ENCODE measurements at places on chromosomes 5 and 9.

GRCh38 chr9:14383773-14384172 is 69.8 kb upstream of the NFIB start:
- no peak for DNase-seq

GRCh38 chr9:110050925-110051355 is 157.0 kb downstream of the C9orf152 start:
- DNase-seq, result peak; percentile 91

DNA sequence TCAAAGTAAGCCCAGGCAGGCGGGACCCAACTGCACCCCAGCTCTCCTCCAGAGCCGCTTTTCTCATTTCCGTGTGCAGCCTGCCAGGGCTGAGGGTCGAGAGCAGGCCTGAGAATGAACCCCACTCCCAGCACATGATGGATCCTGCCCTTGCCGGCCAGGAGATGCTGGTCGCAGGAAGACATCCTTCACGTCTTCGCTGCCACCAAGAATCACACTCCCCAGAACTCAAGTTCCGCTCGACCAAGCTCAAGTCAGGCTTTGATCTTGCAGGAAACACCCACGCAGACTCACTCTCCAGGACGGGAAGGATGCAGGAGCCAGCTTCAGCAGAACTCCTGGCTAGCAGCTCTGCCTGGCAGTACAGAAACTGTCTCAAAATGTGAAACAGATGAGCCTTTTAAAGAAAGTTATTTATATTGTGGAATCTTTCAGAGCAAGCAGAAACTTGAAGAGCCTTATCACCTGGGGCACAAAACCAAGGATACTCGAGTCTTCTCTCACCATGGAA is 102.4 kb downstream of the ROR2 start:
- DNase-seq, result peak; percentile 65

GRCh38 chr9:128081056-128081455 is 13.0 kb downstream of the SLC25A25 start:
- peak; percentile 90 for DNase-seq

GRCh38 chr9:83060556-83060955 is 2.4 kb downstream of the RASEF start:
- DNase-seq, result no peak
